ENCODE measurements at places on chromosomes 2 and 18.

DNA sequence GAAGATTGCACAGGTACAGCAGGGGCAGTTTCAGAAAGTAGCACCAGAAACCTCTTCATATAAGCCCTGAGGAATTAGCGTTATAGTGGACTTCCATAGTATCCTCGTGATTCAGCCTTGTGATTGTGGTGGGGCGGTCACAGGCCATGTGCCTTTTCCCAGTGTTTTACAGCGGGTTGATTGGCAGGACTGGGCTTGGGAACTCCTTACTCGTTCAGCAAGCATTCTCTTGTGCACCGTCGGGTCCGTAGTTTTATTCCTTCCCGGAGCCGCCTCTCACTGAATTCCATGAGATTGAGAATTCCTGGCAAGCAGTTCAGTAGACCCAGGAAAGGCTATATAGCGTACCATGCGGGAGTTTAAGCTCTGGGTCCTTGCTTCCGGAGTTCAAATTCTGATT is 5.2 kb downstream of the COPS8 start:
- DNase-seq, result no peak

- no peak for DNase-seq
These were observed 300.8 kb upstream of the MEX3C start for GRCh38 chr18:51498085-51498855.

DNA sequence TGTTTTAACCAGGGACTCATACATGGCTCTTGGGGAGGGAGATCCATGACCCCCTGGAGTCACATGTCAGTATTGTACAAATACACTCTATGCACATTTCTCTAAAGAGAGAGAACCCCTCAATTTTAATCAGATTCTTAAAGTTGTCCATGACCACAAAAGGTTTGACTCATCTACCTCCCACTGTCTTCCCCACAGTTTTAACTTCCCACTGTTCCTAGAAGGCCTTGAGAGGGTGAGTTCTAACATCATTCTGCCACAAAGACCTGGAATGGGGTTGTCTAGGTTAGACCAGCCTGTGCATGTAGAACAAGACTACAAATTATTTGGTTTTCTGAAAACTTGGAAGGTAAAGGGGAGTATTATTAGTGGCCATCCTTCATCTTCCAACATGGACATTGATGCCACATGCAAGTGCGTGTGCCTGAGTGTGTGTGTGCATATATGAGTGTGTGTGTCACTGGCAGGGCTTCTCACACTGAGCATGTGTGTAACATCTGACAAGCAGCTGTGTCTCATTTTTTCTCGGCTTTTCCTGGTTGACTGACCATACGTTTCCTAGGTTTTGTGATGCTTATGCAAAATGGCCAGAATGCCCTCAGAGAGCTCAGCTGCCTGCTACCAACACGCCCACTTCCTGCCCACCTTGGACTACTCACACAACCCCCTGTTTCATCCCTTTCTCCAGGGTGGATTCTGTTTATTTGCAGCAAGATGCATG is 94.6 kb upstream of the LGALSL start:
- no peak for DNase-seq

- DNase-seq, result no peak
These were observed 140.1 kb downstream of the NOL4 start for GRCh38 chr18:34084635-34085034.

GRCh38 chr2:220562375-220563140 is 935.1 kb downstream of the SLC4A3 start:
- DNase-seq, result no peak

- DNase-seq, result no peak
These were observed 136.9 kb downstream of the CYP26B1 start for GRCh38 chr2:72010647-72011369.

DNA sequence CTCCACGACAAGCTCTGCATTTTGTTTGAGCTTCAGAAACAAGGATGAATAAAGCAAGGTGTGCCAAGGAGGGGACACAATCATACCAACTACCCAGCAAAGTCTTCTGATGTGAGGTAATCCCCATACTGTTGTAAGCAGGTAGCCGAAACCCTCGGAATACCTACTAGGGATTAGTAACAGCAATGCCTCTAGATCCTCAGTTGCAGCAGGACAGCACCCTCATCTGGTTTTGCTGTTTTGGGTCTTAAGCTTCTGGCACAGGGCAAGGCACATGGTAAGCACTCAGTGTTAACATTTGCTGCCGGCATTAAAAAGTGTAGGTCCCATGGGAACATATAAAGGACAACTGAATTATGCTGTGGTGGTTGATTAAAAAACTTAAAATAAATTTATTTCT is 16.0 kb upstream of the LINC00305 start:
- DNase-seq, result no peak

DNA sequence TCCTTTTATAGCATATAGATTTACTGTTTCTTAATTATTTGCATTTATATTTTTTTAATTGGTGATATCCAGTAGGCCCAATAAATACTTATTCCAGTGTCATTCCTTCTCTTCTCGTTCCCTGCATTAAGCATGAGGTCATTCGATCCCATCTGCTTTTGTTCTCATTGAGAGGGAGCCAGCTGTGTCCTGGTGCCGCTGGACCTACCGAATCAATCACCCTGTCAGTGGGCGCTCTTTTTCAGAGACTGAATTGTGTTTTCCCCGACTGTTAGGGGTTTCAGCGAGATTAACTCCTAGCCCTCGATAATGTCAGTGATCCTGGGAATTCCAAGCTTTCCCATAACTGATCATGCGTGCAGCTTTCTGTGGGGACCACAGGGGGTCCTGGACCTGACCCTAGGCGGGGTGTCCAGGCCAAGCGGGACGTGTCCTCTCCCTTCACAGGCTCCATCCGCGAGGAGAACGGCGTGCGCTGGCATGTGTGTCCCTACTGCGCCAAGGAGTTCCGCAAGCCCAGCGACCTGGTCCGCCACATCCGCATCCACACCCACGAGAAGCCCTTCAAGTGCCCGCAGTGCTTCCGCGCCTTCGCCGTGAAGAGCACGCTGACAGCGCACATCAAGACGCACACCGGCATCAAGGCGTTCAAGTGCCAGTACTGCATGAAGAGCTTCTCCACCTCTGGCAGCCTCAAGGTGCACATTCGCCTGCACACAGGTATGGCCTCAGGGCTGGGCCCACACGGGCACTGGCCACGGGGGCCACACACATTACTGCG is 72.4 kb downstream of the ZNF236 start:
- no peak for DNase-seq

GRCh38 chr2:69168950-69169654 is 156.1 kb downstream of the ANTXR1 start:
- DNase-seq, result no peak

DNA sequence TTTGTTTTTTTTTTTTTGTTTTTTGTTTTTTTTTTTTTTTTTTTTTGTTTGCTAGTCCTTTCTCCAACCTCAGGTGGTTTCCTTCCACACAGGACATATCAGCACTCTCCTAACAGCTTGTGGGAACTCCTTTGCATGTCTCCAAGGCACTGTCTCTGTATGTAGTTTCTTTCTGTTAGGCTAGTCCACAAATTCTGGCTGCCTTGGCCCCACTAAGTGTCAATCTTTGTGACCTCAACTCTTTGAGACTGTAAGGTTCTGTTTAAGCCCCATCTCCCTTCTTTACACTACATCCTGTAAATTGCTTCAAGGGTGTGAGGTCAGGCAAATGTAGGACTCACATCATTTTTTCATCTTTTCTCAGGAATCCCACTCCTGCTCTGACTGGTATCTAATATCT is 85.1 kb downstream of the NCOA1 start:
- DNase-seq, result no peak

GRCh38 chr2:205731583-205731981 is 49.3 kb downstream of the NRP2 start:
- no peak for DNase-seq

DNA sequence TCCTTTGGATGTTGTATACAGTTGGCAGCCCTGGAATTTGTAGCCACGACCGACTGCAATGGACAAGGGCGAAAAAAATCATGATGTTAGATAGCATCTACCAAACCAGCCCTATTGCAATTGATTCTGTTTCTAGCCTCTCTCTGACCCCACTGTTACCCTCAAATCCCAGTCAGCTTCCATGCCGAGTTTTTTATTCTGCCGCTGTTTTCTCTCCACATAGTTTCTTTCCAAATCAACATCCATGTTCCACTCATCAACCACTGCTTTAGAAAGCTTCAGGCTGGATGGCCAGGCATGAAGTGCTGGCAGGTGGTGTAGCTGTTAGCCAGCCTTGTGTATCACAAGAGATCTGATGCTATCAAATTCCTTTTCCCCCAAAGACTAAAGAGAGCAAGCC is 272.8 kb downstream of the FIGN start:
- DNase-seq, result no peak

DNA sequence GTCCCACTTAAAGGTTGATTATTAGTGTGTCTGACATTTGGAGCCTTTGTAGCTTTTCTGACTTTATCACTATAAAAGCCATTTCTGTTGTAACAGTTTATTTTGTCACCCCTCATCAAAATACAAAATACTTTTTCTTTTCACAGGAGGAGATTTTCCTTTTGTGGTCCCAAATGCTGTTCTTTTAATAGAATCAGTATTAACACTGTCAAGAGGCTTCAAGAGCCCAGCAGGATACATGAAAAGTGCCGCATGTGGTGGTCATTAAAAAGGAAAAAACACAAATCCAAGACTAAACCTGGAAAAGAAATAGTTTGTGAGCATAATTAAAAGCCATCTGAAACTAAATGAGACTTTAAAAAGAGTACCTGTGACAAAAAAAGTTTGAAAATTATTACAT is 515.7 kb downstream of the DCDC2C start:
- no peak for DNase-seq

DNA sequence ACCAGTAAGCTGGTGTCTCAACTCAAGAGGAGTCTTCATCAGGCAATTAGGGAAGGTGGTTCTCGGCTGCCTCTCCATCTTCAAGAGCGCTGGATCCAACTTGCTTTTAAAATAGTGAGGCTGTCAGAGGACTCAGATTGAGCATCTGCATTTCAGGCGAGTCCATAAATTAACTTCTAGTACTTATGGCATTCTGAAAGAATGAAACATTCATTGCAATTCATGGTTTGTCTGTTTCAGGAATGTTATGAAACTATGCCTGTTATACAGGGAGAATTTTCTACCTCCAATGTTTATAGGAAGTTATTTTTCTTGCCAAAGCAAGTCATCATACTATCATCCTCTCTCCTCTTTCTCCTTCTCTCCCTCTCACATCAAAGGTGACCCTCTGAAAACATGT is 883.2 kb downstream of the SLC4A3 start:
- DNase-seq, result no peak

DNA sequence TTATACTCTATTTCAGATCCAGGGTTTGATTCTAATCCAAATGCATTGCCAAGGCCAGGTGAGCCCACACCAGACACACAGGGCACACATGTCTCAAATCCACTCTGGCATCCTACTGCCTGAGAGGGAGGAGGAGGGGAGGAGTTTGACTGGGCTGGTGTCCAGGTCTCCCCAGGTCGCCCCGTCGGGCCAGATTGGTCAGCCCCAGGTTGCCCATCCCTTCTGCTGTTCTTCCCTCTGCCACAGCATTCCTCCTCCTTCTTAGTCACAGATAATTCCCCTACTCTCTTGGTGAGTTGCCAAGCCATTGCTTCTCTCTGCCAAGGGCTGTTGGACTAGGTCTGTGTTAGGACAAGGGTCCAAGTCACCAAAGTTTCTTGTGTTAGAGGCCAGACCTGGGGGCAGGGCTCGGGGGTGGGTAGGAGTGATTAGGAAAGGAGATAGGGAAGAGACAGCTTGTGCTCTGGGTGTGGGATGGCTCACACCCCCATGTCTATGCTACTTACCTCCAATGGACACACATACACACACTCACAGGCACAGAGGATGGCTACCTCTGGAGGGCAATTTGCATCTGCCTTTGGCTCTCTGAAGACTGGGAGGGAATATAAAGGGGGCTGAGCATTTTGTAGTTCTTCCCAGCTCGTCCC is 2.5 kb upstream of the EGR4 start:
- DNase-seq, result no peak

- no peak for DNase-seq
These were observed 221.5 kb upstream of the SLC35G4 start for GRCh38 chr18:11387880-11388279.

DNA sequence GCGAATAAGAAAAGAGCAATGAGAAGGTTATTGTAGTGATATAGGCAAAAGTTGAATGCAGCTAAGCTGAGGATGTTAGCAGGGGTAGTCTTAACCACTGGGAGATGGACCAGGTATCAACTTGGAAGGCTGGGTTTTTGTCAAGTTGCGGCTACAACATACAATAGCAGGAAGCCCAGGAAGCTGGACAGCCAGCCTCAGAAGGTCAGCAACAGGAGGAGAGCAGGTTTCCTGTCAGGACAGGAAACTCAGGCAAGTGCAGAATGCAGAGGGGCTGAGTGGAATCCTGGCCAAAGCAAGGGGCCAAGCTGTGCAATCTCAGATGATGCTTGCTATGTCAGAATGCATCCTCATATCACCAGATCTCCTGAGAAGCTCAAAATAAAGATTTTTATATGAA is 530.0 kb upstream of the ID2 start:
- DNase-seq, result no peak

DNA sequence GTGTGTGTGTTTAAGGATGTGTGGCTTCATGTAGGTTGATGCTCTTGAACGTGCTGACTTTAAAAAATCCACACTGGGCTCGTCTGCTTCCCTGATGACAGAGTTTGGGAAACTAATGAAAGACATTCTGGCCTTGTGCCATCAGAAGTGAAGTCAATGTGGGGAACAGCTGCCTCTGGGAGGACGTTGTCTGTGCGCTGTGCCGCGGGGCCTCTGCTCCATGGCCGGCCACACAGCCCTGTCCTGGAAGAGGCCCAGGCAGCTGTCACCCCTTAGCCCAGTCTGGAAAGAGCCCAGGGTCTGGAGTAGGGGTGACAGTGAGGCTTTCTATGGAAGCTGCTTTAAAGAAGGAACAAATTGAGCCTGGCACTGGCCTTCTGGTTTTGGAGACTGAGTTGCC is 155.8 kb downstream of the SH3RF3 start:
- no peak for DNase-seq

DNA sequence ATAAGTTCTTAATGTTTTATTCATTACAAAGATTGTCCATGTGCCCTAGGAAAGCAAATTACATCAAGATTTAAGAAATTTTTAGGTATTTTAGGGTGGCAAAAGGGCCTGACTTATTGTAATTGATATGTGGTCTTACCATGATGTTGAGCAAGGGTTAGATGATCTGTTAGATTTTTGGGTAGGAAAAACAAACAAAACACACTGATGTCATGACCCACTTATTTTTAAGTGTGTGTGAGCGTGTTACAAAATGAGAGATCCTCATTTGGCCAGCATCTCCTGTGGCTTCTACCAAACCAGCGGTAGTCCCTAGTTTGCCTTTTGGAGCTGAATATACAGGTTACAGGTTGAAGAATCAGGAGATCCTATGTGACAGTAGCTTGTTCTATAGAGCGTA is 89.8 kb upstream of the ITGB6 start:
- DNase-seq, result no peak

DNA sequence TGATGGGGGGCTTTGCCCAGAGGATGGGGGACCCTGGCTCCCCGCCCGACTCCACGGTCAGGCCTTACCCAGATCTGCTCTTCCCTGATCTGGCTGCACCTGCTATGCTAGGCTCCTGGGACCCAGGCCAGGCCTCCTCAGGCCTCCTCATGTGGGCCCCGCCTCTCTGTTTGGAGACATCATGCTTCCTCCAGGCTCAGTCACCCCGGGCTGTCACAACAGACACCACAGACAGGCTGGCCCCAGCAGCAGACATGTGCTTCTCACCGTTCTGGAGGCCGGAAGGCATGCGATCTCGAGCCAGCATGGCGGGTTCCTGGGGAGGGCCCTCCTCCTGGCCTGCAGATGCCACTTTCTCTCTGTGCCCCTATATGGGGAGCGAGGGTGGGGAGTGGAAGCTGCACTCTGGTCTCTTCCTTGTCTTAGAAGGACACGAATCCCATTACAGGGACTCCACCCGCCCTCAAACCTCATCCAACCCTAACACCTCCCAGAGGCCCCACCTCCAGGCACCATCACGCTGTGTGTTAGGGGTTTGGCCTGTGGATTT is 10.8 kb upstream of the NEU4 start:
- no peak for DNase-seq
